ENCODE measurements at places on chromosomes 4 and X.

DNA sequence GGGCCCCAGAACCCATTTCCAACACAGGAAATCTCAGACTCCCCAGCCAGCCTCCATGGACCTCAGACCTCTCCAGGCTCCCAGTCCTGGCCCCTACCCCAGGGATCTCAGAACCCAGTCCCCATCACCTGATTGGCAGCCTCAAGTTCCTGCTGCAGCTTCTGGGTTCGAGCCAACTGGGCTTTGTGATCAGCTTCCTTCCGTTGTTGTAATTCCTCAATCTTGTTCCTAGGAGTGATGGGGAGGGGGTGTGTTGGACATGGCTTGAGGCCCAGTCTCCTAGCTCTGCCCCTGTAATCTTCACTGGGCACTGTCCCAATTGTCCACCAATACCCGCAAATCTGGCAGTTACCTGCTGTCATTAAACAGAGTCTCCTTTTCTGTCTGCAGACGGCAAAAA lies 12.6 kb downstream of the GRIPAP1 start:
- DNase-seq = no peak

DNA sequence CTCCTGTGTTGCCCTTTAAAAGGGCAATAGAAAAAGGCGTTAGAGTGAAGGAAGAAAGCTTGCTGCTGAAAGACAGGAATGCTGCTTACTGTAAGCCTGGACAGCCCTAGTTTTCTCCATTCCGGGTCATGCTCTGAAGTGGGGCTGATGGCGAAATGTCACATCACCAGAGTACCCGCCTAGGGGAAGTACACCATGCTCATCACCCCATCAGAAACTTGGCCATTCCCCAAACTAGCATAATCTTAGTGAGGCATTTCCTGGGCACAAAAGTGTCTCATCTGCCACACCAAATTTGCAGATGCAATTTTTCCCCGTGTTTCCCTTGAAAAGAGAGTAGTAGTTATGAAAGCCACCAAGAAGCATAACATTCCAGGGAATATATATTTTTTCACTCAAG lies 47.8 kb upstream of the CAMK2D start:
- DNase-seq = no peak

DNA sequence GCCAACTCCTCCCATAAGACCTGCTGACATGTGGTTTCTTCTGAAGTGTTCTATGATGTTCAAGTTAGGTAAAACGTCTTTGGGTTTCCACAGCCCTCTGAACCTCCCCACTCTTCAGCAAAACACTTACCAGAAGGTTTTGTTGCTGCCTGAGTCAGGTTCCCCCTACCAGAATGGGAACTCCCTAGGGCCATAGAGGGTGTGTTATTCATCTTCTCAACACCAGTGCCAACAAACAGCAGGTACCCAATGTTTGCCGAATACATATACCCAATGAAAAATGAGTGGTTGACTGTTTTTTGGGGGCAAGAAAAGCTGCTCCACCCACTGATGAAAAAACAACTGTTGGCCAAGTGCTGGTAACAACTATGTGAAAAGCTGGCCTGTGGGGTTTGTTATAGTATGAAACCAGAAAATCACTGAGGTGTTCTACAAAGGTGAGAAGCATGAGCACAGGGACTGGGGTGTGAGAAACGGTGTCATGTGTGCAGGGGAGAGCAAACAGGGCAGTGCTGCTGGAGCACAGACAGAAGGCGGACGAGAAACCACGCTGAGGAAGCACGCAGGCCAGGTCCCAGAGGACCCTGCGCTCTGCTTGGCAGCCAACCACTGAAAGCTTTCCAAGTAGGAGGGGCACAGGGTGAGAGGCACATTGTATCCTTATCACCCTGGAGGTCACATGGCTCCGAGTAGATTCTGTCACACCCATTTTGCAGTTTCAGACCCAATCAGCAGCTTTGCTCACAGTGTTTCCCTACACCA lies 28.8 kb downstream of the ATP8A1 start:
- DNase-seq = no peak

GRCh38 chr4:188053302-188053701 lies 56.1 kb downstream of the TRIML2 start:
- no peak for DNase-seq

DNA sequence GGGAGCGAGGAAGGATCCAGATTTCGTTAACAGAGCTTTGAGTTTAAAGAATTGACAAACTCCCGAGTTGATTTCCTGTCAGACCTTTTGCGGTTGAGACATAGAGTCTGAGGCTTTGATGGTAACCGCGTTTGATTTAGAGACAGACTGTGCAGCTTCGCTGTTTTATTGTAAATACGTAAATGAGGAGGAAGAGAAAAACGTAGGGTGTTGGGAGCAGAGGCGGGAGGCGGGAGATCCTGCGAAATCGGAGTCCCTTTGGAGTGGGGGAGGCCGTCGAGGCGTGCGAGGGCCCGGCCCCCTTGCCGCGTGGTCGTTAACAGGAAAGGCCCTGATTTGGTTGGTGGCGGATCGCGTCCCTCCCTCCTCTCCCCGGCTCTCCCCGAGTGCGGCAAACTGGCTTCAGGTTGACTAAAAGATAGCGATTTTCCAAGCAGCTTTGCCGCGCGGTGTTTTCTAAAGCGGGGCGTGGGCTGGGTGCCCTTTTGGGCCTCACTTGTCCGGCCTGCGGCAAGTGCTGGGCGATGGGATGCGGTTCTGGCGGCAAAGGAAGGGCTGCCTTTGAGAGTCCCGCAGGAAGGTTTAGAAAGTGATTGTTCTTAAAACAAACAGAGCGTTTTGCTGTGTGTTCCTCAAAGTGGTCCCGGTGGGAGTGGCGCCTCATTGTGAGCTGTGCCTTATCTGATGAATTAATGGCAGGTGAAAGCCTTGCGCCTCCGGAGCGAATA lies 857 bp downstream of the SCML1 start:
- peak; percentile 14 for DNase-seq

GRCh38 chr4:73914071-73914470 lies 44.9 kb downstream of the CXCL1 start:
- no peak for DNase-seq

GRCh38 chrX:71565474-71566041 lies 12.7 kb upstream of the GCNA start:
- no peak for DNase-seq

GRCh38 chrX:48883729-48884128 lies 13.8 kb downstream of the TIMM17B start:
- DNase-seq = no peak

- no peak for DNase-seq
Observed at GRCh38 chr4:70619288-70619687, 9.3 kb upstream of the ENAM start.

- no peak for DNase-seq
Observed at GRCh38 chr4:150005537-150005936, 72.7 kb upstream of the DCLK2 start.

- DNase-seq = peak; percentile 57
Observed at GRCh38 chrX:22577181-22577580, 304.5 kb downstream of the CBLL2 start.

DNA sequence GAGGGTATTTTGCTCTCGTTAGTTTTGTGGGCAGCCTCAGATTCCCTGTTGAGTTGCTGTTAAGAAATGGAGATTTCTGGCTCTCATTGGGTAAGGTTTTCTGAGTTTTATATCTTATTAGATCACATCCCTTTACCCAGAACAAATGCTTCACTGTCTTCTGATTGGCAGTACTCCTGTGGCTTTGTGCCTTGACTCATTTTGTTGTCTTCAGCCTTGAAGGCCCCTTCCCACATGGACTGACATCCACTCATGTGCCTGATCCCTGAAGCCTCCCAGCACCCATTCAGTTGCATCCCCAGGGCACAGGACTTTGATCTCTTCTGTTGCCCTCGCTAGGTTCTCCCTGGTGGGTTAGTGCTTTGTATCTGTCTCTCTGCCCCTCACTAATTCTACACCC lies 10.4 kb downstream of the MED28 start:
- DNase-seq = no peak

DNA sequence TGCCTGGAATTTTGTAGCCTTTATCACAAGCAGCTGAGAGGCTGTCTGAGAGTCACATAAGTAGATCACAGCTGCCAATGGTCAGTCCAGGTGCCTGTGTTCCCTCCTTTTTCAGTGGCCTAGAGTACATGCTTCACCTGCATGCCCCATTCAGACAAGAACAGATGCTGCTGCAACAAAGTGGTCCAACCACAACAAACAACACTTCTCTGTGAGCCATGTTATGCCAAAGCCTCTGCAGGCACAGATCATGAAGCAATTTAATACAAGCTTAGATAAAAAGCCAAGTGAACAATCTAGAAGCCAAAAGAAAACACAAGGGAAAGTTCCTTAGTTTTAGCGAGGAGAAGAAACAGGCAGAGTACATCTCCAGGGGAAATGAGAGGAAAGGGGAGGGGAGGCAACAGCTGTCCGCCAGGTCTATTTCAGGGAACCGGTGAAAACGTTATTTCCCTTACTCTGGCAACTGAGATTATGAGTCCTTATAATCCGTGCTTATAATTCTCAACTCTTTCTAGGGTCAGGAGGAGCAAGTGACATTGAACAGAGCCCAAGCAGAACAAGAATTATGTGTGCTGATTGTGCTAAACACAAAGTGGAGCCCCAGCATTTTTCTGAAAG lies 92.6 kb downstream of the TSPAN5 start:
- no peak for DNase-seq

DNA sequence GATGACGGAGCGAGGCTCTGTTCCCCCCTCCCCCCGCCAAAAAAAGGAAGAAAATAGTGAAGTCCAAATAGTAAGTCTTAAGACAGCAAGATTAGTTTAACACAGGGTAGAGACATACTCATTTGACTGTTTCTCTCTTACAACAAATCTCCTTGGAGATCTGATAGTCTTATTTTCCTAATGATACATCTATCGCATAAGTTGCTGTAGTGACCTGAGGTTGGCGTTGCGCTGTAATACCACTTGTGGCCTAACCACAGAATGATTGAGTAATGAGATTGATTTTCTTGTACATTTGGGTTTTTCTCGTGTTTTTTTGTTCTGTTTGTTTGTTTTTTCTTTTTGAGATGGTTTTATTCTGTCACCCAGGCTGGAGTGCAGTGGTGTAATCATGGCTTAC lies 27.2 kb downstream of the OCIAD1 start:
- DNase-seq = peak; percentile 66

DNA sequence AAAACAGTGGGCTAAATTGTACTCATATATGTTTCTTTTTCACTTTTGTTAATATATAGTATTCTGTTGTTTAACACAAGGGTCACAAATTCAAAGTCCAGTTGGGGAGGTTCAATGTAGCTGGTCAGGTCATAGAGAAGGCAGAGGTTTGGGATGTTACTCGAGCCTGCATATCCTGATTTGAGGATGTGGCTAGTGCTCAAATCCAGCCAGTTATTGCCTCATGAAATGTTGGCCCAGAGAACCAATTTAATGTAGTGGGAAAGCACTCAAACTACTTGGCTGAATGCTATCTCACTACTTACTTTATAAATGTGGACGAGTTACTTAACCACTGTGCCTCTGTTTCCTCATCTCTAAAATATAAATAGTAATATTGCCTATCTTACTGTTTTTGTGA lies 12.5 kb downstream of the USO1 start:
- peak; percentile 11 for DNase-seq

- DNase-seq = no peak
Observed at GRCh38 chr4:152586668-152587067, 50.8 kb upstream of the FBXW7 start.

GRCh38 chr4:175109933-175110332 lies 191.8 kb downstream of the ADAM29 start:
- DNase-seq = no peak

- DNase-seq = no peak
Observed at GRCh38 chrX:63585936-63586335, 199.1 kb downstream of the ARHGEF9 start.

All from amniotic epithelial cell (primary cell).